Activated naive CD4-positive, alpha-beta T cell treated with Interleukin-2 at 50 U/mL for 16 hours (primary cell): ENCODE measurements at places on chromosomes 12 and 14.

DNA sequence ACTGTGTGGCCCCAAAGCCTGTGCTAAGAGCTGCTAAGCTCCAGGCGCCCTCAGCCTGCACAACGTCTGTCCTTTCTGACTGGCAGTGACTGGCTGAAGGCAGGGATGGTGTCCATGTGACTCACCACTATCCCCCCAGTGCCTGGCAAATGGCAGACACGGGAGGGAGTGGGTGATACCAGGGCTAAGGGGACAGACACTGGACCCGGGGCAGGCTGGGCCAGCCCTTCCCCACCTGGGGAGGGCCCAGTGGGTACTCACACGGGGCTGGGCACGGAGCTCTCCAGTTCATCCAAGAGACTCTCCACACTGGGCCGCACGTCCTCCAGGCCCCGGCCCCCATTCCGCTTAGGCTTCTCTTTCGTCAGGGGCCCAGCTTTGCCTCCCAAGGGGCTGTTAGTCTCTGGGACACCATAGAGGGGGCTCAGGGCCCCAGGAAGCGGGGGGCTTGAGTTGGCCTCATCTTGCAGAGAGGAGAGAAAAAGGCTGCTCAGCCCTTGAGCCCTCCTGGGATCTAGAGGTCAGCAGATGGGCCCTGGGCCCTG is 21.4 kb upstream of the RPLP0 start:
- no peak for DNase-seq

DNA sequence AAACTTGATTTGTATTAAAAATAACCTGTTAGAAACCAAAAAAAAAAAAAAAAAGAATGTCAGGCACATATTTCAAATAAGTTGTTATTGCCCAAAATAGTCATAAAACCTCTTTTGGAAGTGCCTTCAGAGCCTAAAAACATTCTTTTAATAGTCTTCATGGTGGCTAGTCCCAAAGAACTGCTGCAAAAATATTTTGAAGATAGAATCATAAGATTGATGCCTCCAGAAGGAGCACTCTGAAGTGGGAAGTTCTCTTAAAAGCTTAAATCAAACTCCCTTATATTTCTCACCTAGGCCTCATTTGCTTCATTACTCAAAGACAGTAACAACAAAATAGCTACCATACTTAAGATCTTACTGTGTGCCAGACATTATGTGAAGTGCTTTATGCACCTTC is 27.2 kb upstream of the NT5DC3 start:
- no peak for DNase-seq

DNA sequence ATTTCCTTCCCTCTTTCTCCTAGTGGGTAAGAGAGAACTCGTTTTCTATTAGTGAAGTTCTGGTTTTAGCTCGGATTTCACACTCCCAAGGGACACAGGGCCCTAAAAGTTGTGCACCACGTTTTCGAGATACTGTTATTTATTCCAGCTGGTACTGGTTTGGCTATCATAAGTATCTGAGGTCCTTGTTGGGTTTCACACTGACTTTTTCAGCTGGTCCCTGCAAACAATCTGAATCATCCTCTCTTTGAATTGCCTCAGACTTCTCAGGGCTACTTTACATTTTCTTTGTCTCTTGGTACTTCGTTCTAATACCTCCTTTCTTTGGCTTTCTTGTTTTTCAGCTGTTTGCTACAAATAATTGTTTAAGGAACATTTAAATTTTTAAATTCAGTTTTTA is 75.7 kb downstream of the SCN8A start:
- no peak for DNase-seq

GRCh38 chr14:105442125-105442524 is 22.5 kb downstream of the MTA1 start:
- no peak for DNase-seq

GRCh38 chr14:101357559-101358319 is 203.6 kb upstream of the DIO3 start:
- DNase-seq: no peak

DNA sequence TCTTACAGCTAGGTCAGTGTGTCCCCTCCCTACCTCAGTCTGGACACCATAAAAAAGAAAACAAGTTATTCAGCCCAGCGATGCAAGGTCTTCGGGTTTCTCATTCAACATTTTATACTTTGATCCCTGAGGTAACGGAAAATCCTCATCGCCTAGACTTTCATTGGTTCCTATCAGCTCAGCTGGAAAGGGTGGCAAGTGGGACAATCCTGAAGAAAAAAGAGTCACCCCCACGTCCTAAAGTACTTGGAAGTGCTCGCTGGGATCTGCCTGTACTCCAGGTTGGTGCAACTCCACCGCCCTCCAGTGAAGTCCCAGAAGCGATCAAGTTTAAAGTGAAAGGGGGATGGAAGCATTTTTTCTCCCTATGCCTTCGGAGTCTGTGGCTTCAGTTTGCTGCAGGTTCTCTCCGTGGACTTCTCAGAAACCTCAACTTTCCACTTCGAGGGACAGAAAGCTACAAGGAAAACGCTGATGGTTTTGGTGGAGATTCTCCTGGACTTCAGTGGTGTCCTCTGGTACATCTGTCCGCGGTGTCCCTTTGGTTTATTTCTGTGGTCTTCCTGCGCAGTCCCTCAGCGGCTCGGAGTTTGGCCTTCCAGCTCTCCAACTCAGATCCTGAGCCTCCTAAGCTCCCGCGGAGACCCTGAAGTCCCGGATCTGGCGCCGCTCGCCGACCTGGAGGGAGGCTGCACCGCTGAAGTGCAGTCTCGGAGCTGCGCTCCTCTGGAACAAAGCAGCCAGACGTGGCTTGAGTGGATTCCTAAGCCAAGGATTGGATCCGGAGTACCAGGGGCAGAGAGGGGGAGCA is 1.8 kb upstream of the LRFN5 start:
- no peak for DNase-seq

DNA sequence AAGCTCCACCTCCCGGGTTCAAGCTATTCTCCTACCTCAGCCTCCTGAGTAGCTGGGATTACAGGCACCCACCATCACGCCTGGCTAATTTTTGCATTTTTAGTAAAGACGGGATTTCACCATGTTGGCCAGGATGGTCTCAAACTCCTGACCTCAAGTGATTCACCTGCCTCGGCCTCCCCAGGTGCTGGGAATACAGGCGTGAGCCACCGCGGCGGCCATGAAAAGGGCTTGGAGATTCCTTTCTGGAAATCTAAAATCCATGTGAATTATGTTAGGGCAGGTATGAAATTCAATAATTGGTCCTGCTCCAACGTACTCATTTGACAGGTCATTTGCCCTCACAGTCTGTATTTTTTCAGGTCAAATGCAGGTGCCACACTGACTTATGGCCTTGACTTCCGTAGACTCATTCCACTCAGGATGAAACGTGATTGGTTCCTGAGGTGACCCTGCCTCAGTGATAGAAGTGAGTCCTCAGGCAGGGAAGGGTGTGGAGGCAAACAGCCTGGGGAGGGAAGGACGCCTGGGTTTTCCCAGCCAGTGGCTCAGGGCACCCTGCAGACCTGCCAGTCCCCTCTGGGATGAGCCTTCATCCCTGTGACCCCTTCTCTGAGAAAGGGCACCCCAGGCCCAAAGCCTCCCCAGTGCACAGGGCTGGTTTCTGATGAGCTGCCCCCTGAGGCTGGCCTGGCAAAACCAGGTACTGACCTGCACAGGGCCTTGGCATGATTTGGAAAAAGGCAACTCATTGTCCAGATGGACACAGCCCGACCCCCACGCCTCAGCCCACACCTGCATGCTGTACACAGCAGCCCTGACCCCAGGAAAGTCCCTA is 48.7 kb downstream of the PSMA6 start:
- DNase-seq: no peak

- no peak for DNase-seq
Observed at GRCh38 chr14:22433069-22433468, 156.0 kb downstream of the DAD1 start.

DNA sequence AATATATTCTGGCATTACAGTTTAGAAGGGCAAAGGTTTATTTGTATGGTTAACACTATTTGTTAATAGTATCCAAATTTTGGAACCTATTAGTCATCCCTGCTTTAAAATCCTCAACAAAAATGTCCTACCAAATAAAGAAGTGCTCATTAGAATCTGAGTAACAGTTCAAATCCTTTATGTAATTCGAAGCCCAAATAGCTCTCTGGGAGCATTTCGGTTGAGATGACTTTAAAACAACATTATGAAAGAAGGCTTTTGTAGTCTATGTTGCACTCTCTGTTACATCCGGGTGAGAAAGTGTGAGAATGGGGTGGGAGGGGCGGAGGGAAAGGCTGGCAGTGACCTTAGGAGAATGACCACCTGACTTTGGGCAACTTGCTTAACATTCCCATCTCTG is 59.7 kb downstream of the SLC38A1 start:
- DNase-seq: no peak

GRCh38 chr14:95318399-95319311 is 1.1 kb downstream of the CLMN start:
- DNase-seq: peak; percentile 3

DNA sequence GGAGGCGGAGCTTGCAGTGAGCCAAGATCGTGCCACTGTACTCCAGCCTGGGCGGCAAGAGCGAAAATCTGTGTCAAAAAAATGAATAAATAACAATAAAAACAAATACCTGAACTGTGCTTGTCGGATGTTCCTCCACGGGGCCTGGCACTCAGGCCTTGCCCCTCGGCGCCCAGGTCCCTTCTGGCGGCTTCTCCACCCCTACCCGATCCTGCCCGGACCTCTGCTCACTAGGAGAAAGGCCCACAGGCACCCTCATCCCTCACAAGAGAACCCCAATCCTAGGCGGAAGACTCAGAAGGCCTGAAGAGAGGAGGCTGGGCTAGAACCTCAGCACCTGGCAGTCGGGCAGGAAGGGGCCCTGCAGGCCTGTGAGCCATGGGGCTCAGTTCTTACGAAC is 21.0 kb upstream of the BTBD6 start:
- no peak for DNase-seq

DNA sequence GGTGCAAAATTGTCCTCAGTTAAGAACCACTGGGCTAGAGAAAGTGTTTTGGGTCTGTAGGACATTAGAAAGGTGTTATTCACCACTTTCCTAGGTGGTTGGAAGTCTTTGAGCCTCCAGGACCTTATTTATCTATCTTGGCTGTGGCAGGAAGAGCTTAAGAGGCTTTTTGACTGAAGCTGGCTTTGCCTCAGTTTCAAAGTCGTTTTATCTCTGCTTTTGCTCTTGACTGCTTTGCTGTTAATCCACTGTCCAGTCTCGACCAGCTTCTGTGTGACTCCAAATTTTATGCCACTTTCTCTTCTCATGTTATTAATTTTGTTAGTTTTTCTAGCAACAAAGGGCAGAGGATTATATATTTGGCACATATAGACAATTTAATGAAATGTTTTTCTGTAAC is 60.3 kb downstream of the PPHLN1 start:
- DNase-seq: no peak
